Progenitor cell of endocrine pancreas (in vitro differentiated cells): ENCODE measurements at places on chromosomes 5 and 9. TPM values are rescaled to one million over a fixed set of nuclear protein-coding genes. Genes with fewer than 3 reads are reported as not detected.
A peak's percentile ranks its signal among the peaks of the same experiment; 100 is the strongest.

- no peak for DNase-seq
Measured at GRCh38 chr5:54703133-54703532, 185.6 kb downstream of the SNX18 start.

GRCh38 chr5:95963650-95964410 is 2.2 kb upstream of the ELL2 start:
- DNase-seq = no peak

GABRP gene
- 3.1 and 5.1 TPM in 2 replicates for total RNA-seq

DNA sequence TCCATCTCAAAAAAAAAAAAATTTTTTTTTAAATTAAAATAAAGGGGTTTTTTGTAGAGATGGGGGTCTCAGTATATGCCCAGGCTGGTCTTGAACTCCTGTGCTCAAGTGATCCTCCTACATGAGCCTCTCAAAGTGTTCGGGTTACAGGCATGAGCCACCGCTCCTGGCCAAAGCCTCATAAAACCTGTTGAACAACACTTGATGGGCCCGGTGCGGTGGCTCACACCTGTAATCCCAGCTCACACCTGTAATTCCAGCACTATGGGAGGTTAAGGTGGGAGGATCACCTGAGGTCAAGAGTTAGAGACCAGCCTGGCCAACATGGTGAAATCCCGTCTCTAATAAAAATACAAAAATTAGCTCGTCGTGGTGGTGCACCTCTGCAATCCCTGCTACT is 7.7 kb upstream of the NPM1 start:
- no peak for DNase-seq

DNA sequence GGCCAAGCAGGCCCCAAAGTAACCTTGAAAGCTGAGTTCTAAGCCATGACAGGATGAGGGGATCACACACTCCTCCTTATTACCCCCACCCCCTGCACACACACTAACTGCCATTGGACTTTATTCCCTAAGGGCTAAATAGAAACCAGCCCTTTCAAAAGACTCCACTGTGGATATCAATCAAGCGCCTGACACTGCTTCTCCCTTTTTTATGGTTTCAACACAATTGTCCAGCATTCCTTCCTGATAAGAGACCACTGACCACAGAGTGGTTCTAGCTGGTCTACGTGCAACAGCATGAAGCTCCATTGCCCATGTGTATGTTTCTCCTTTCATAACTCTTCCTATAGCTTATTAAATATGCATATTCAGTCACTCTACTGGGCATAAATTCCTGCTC is 34.7 kb downstream of the PAEP start:
- no peak for DNase-seq

PCDHGB3 gene
- total RNA-seq = 0.60 and 0.73 TPM in 2 replicates

GRCh38 chr9:121399883-121400607 is 30.0 kb upstream of the STOM start:
- DNase-seq = no peak

IFNK gene
- not detected in 2 replicates for total RNA-seq

DNA sequence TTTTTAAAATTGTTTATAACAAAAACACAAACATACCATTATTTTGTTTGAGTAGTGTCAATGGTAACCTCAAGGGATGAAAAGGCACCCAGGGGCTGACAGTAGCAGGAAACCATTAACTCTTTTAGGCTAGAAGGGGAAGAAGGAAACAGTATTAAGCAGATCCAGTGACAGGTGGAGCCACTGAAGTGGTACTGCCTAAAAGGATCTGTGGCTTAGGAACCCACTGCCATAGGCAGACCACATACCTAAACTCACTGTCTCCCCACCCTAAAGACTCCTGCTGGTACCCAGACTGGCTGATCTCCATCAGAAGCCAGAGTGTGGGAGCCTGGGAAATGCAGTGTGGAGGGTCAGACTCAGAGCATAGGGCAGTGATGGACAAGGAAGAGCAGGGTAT is 13.5 kb downstream of the RLN1 start:
- no peak for DNase-seq

GABBR2 gene
- total RNA-seq = 0.49 and 0.84 TPM in 2 replicates

DNA sequence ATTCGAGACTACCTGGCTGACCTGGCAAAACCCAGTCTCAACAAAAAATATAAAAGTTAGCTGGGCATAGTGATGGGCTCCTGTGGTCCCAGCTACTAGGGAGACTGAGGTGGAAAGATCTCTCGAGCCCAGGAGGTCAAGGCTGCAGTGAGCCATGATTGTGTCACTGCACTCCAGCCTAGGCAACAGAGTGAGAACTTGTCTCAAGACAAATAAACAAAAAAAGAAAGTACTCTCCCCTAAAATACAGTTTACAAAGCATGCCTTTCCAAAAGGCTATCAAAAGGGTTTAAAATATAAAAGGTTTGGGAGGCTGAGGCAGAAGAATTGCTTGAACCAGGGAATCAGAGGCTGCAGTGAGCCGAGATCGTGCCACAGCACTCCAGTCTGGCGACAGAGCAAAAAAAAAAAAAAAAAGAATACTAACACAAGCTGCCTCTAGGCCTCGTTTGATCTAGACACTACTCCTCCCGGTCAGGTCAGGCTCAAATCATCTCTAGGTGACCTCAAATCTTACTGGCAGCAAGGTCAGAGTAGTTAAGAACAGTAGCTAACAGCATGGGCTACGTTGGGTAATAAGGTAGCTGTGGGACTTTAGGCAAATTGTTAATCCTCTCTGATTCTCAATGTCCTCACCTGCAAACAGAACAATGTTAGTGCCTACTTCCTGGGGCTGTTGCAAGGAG is 9.3 kb downstream of the NAIF1 start:
- DNase-seq = no peak

DNA sequence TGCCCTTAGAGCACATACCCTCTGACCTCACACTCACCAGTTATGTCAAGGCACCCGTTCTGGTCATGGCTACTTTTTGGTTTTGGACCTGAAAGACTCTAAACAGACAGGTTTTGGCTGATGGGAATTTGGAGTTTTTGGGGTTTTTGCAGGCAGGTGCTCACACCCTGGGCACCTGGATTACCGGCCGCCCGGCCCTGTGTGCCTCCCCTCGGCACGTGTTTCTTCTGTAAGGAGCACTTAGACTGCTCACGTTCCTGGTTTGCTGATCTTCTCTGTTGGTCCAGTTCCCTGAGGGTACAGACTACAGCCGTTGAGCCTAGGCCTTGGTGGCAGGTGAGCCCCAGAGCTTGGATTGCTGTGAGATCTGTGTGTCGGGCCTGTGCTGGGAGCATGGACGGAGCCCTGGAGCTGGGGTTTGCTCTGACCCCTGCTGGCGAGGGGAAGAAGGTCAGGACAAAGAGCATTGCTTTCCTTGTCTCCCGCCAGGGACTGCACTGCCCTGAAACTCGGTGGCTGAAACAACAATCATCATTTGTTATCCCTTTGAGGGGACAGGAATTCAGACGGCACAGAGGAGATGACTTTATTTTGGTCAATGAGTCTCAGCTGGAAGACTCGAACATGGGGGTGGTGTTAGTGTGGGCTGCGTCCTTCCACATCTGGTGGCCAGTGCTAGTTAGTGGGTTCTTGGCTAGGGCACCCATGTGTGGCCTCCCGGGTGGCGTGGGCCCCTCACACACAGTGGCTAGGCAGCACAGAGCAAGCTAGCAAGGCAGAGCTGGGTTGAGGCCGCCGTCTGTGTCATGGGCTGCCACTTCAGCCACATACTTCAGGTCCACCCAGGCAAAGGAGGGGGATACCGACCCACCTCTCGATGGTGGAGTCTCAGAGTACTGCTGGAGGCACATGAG is 76.4 kb downstream of the EHMT1 start:
- DNase-seq = peak; percentile 51

DNA sequence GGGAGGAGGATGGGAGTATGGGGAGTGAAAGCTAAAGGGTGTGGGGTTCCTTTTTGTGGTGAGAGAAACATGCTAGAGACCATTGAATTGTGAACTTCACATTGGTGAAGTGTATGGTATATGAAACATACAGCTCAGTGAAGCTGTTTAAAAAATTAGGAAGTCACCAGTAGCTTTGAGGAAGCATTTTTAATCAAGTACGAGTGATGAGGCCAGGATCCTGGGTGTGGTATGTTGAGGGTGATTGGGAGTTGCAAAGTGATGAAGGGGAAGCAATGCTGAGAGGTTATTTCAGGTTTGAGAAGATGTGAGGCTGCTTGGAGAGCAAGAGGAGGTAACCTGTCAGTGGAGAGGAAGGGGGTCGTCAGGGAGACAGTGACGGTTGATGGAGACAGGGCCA is 22.7 kb upstream of the CLK4 start:
- DNase-seq = no peak

DNA sequence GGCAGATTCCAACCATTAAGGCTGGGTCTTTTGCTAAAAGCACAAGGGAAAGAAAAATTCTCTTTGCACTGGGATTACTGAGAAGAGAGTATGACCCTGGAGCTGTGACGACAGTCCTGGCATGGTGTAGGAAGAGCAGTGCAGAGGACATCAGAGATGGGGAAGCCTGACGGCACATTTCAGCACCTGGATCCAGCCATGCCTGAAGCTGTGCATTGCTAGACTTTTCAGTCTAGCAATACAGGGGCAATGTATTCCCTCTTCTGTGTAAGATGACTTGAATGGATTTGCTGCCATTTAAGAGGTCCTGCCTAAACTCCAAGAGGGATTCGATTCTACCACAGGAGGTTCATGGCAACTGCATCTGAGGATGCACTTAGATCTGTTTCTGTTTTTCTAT is 12.3 kb upstream of the MRNIP start:
- DNase-seq = no peak
